Activated naive CD4-positive, alpha-beta T cell treated with anti-CD3 and anti-CD28 coated beads, Interleukin-2, amount 50 U/mL, for 16 hours (primary cell): ENCODE measurements at places on chromosomes 2 and 18.
A peak's percentile ranks its signal among the peaks of the same experiment; 100 is the strongest.

GRCh38 chr2:67002618-67003371 lies 394.3 kb upstream of the ETAA1 start:
- DNase-seq = no peak

- peak; percentile 65 for DNase-seq
Observed at GRCh38 chr2:234483568-234484251, 13.2 kb downstream of the ARL4C start.

DNA sequence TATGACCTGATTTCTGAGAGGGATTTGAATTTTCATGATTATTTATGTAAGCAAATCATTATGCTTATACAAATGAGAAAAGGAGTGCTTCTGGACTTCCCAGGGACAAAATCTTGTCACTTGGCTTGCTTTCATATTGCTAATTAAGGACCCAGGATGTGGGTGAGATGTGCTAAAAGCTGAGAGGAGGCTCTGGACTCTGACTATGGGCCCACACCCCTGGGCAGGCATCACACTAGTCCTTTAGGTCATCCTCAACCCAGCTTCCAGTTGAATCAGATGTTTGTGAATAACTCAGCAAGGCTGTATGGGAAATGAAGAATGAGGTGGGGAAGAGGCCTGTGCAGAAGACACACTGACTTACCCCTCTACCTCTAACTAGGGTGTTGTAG lies 11.9 kb downstream of the IL1B start:
- no peak for DNase-seq

DNA sequence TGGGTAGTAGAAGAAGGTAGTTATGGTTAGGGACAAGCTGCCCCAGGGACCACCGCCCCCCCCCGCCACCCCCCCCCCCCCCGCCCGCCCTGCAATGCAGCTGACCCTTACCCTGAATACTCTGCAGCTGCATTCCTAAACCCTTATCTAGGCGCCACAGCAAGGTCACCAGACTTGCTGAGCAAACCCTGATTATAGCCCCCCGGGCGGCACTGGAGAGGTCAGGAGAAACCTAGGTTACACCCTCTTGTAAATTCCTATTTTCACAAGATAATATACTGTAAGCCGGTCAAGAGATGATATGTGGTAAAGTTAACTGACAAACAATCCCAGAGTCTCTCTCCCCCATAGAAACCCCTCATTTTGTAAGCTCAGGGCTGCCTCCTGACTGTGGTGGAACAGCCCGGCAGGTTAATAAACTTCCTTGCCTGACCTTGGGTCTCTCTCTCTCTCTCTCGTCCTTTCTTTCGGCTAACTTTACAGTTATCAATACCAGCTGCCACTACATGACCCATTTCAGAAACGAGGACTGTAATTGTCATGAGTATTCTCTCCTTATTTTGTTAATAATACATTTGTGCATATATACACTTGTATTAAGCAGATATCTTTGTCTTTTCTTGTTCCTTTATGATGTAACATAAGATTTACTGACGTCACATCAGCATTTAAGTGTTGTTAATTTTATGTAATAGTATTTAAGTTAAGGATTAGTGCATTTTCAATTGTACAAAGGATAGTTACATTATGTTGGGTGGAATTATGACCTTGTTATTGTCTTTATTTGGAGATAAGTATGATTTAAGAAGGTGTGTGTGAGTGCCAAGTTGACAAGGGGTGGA lies 22.8 kb upstream of the SMAD4 start:
- no peak for DNase-seq

- DNase-seq = no peak
Observed at GRCh38 chr2:120862201-120863060, 126.8 kb downstream of the GLI2 start.

DNA sequence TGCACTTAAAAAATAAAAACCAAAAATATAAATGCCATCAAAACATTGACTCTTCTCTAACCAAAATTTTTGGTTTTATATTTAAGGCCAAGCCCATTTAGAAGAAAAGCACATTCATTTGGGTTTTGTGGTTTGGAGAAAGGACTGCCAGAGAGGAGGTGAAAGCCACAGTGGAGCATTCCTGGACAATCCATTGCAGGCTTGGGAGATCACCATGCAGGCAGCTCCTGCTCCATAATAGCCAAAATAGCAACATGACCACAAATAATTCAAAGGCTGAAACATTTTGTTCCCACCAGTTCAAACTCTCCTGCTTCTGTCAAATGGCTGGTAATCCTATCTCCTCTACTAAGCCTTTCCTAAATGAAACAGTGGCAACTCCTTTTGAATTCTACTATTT lies 73.5 kb downstream of the GALNT3 start:
- DNase-seq = no peak

DNA sequence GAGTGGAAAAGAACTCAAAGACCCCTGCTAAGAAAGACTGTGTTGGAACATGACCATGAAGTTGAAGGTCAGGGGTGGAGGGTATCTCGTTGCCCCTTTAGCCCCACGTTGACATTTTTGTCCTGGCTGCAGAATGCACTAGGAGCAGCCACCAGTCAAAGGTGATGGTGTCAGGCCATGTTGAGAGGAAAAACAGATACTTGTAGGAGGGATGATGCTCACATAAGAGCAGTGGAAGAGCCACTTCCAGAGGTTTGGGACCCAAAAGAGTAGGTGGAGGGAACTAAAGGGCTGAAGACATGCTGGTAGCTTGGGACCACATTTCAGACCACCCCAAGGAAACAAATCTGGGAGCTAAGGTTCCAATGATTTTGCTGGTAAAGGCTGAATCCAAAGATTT lies 159.0 kb downstream of the MYO3B start:
- no peak for DNase-seq

GRCh38 chr2:119082821-119083400 lies 75.6 kb downstream of the C1QL2 start:
- no peak for DNase-seq

DNA sequence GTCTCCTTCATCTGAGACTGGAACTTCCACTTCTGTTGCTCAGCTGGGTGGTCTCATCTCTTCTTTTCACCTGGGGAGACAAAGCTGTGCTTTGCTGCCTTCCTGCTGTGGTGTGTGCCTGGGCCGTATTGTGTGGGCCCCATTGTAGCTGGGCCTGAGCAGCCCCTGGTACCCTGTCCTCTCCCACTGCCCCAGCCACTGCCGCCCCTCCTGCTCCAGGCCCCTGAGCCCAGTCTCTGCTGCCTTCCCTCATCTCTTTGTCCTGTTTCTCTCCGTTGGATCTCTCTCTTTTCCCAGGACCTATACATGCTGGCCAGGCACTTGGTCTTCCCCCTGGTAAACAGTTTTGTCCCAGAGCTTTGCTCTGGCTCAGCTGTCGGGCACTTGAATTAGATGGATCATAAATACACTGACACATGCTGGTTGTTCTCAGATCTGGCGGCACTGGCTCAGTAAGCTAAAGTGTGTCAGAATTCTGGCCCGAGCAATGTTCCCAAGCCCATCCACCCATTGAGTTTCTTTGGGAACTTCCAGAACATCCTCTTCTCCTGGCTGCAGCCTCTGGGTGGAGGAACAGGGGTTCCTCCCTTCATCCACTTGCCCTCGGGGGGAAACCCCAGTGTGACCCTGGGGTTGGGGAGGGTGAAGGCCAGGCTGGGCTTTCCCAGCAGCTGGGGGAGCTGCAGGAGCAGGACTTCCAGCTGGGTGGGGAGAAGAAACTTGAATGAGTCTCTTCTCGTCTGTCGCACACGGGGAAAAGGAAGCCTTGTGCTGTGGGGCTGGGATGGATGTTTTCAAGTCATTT lies 99.0 kb downstream of the DGKD start:
- peak; percentile 3 for DNase-seq

DNA sequence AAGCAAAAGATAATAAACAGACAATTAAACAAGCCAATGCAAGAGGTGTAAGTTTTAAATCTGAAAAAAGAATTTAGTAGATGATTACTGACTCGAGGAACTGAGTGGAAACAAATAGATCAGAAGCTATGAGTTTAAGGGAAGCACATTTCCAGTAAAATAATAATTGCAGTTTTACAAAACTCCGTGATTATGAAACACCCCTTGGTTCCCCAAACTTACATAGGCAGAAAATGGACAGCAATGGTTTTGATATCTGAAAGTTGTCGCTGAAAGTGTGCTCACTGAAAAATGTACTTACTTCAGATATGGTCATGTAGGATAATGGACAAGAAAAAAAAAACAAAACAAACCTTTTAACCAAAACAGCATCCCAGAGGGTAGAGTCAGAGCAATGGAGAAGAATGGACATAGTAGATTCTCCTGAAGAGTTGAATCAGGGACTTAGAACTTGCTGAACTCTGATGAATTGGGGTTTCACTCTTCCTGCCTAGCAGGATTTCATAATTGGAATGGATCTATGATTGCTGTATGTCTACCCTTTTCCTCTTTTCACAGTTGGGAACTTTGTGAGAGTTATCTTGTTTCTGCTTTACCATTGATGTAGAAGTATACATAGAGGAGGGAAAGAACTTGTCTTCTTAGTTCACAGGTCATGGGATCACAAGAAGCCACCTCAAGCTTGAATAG lies 305.6 kb upstream of the ZEB2 start:
- DNase-seq = no peak

DNA sequence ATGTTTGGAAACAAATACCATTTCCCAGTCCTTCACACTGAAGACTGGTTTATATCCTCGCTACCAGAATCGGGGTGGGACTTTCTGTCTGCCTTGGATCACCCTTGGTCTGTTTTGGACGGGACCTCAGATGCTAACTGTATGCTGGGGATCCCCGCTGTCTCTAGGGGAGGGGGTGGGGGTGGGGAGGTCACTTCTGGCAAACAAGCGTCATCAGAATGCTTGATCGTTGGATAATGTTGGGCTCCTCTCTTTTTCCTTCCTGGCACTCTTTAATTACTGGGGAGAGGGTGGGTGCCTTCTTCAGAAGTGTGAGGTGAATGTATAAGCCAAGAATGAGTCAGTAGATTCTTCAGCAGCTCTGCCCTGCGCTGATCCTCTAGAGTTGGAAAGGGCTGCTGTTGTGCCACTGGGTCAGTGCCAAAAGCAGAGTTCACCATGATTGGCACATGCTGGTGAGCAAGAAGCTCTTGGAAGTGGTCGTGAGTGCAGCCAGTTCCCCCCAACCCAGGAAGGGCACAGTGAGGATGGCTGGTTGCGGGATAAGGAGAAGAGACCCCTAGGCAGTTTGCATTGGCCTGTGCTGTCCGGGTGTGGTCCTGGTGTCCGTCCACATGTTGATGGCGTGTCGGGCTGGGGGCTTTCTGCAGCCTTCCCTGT lies 32.2 kb downstream of the DGKD start:
- DNase-seq = no peak

GRCh38 chr2:179764710-179765109 lies 96.7 kb downstream of the ZNF385B start:
- no peak for DNase-seq

GRCh38 chr2:101566632-101567228 lies 91.8 kb upstream of the RFX8 start:
- DNase-seq = no peak

- no peak for DNase-seq
Observed at GRCh38 chr2:69456950-69457445, 19.8 kb upstream of the NFU1 start.
